ENCODE measurements at places on chromosomes 3 and 15. TPM values are rescaled to one million over a fixed set of nuclear protein-coding genes. Genes with fewer than 3 reads are reported as not detected.

RAB6B gene
- total RNA-seq, result 6.9 TPM

CCR3 gene
- not detected for total RNA-seq

RBP2 gene
- total RNA-seq, result not detected

ULK4 gene
- 6.6 TPM for total RNA-seq

MYZAP gene
- total RNA-seq, result not detected

OXSM gene
- total RNA-seq, result 8.7 TPM

ATP13A5 gene
- total RNA-seq, result not detected

RASGRP1 gene
- total RNA-seq, result 0.91 TPM

- H3K27me3 ChIP-seq, result no peaks in the 10 kb centered on the region
- H3K4me3 ChIP-seq, result no peak overlapping the region
- H3K27ac ChIP-seq, result no peak overlapping the region
- no peaks in the 10 kb centered on the region for H3K4me1 ChIP-seq
- no peak for DNase-seq
- H3K36me3 ChIP-seq, result no peaks in the 10 kb centered on the region
These were observed 45.7 kb upstream of the NLGN1 start for GRCh38 chr3:173351886-173352285.

- no peaks in the 10 kb centered on the region for H3K27me3 ChIP-seq
- no peaks in the 10 kb centered on the region for H3K36me3 ChIP-seq
- H3K27ac ChIP-seq, result peak overlapping the region; percentile 63
These were observed 16.9 kb downstream of the TCAIM start for GRCh38 chr3:44355362-44356033.

DNA sequence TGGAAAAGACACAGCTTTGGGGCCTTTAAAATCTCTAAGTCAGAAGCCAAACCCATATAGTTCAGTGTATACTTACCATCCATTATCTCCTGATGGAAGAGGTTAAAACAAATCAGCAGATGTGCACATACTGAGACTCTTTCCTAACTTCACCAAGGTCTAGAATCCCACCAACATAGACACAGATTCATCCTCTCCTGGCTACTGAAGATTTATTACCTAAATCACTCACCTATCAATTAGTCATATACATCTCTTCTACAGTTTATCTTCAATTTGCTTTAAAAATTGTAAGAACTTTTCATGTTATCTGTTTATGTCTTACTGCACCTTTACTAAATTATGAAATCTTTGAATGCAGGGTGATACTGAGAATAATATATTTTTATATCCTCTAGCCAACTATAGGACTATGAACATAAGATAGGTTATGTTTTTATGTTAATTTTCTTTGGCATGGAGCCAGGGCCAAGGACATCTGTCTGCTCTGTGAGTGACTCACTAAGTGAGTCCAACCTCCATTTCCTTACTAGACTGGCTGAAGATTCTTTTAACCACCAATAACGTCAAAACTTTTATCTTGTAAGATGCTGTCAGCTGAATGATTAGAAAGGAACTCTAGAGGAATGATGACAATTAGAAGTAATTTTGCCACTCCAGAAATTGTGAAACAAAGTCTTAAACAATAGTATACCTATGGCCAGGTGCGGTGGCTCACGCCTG is 397.6 kb downstream of the FOXP1 start:
- H3K27me3 ChIP-seq, result peaks cover 2% of the 10 kb centered on the region
- H3K27ac ChIP-seq, result no peak overlapping the region
- H3K4me3 ChIP-seq, result no peak overlapping the region

DNA sequence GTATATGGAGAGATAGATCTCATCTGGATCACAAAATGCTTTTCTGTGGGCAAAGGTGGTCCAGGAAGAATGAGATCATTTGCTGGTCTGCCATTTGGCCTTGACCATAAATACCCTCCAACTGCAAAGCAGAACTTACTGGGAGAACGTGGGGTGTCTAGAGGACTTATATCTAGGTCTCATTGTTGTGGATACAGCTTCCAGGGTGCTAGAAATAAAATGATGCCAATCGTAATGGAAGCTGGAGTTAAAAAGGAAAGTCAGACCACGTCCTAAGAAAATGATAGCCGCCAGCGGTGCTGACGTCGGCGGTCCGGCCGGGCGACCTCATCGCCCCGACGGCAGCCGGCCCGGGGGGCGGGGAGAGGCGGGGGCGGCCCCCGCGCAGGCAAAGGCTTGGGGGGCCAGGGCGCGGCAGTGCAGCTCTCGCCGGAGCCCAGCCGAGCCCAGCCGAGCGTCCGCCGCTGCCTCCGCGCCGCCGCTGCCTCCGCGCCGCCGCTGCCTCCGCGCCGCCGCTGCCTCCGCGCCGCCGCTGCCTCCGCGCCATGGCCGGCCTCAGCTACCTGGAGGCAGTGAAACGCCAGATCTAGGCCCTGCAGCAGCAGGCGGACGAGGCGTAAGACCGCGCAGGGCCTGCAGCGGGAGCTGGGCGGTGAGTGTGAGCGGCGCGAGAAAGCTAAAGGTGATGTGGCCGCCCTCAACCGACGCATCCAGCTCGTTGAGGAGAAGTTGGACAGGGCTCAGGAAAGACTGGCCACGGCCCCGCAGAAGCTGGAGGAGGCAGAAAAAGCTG is 89.5 kb downstream of the EOMES start:
- DNase-seq, result peak; percentile 57
- H3K4me1 ChIP-seq, result peaks cover 64% of the 10 kb centered on the region
- H3K27ac ChIP-seq, result peak overlapping the region; percentile 92
- H3K4me3 ChIP-seq, result peak overlapping the region; percentile 89

DNA sequence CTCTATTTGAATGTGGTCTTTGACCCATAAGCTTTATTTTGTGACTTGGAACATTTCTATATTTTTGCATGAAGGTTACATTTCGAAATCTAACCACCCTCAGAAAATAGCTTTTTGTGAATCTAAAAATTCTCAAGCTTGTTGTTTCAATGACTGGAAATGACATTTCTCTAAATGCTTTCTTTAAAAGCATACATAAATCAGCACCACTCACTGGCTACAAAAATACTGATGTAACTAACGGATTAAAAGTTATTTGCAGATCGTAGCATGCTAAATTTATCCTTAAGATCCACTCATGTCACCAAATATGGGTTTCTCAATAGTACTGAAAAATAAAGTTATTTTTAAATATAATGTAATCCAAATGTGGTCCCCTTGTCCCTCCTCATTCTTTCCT is 55.2 kb upstream of the ACAN start:
- peaks cover 22% of the 10 kb centered on the region for H3K27me3 ChIP-seq
- DNase-seq, result no peak
- peaks cover 46% of the 10 kb centered on the region for H3K4me1 ChIP-seq
- H3K4me3 ChIP-seq, result no peak overlapping the region
- H3K36me3 ChIP-seq, result peaks cover 6% of the 10 kb centered on the region

- H3K36me3 ChIP-seq, result no peaks in the 10 kb centered on the region
- no peaks in the 10 kb centered on the region for H3K27me3 ChIP-seq
- DNase-seq, result peak; percentile 56
- no peak overlapping the region for H3K27ac ChIP-seq
- H3K4me3 ChIP-seq, result no peak overlapping the region
These were observed 2.4 kb downstream of the ARHGEF3 start for GRCh38 chr3:56799251-56799882.

GRCh38 chr3:169604568-169604967 is 58.9 kb downstream of the MECOM start:
- H3K4me1 ChIP-seq, result no peaks in the 10 kb centered on the region
- DNase-seq, result no peak
- peaks cover 4% of the 10 kb centered on the region for H3K27me3 ChIP-seq
- no peak overlapping the region for H3K27ac ChIP-seq

- peaks cover 36% of the 10 kb centered on the region for H3K4me1 ChIP-seq
- H3K27me3 ChIP-seq, result peaks cover 4% of the 10 kb centered on the region
- DNase-seq, result no peak
These were observed 10.9 kb upstream of the STRIT1 start for GRCh38 chr3:155304394-155304793.

DNA sequence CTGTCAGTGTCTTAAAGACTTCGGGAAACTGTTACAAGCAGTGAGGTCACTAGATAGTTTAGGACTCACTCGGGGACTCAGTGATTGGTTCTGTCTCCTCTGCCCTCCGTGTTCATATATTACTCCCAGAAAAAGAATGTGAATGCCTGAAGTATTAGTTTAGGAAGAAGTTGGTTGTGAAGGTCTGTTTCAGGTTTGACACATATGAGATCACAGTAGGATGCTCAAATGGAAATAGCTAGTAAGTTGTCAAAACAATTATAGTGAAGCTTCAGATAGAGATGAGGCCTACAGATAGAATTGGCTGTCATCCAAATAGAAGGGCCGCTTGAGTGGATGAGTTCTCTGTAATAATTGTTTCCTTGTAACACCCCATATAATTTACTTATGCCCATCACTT is 172.6 kb downstream of the PLCL2 start:
- peaks cover 40% of the 10 kb centered on the region for H3K4me1 ChIP-seq
- peak; percentile 82 for DNase-seq
- H3K4me3 ChIP-seq, result no peak overlapping the region
- H3K27me3 ChIP-seq, result peaks cover 1% of the 10 kb centered on the region

GRCh38 chr3:43389388-43390254 is 103.3 kb downstream of the SNRK start:
- peaks cover 25% of the 10 kb centered on the region for H3K4me1 ChIP-seq
- H3K36me3 ChIP-seq, result peaks cover 9% of the 10 kb centered on the region
- H3K27me3 ChIP-seq, result no peaks in the 10 kb centered on the region
- DNase-seq, result no peak
- peak overlapping the region; percentile 38 for H3K27ac ChIP-seq

DNA sequence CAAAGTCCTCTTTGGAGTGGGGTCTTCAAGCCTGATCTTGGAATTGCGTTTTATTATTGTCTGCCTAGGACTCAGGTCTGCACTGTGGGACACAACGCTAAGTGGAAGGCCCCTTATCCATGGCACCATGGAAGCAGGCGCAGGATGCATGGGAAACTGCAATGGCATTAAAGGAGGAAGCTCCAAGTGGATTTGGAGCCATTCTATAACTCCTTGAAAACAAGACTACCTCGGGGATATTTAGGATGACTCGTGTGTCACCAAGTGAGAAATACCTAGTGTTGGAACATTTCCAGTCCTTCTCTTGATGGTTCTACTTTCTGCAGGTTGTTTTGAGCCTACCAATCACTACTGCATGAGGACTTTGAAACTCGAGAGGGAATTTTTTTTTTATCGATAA is 126.6 kb upstream of the ZBED2 start:
- no peak overlapping the region for H3K4me3 ChIP-seq
- H3K27me3 ChIP-seq, result no peaks in the 10 kb centered on the region
- no peak overlapping the region for H3K27ac ChIP-seq
- H3K36me3 ChIP-seq, result peaks cover 15% of the 10 kb centered on the region

DNA sequence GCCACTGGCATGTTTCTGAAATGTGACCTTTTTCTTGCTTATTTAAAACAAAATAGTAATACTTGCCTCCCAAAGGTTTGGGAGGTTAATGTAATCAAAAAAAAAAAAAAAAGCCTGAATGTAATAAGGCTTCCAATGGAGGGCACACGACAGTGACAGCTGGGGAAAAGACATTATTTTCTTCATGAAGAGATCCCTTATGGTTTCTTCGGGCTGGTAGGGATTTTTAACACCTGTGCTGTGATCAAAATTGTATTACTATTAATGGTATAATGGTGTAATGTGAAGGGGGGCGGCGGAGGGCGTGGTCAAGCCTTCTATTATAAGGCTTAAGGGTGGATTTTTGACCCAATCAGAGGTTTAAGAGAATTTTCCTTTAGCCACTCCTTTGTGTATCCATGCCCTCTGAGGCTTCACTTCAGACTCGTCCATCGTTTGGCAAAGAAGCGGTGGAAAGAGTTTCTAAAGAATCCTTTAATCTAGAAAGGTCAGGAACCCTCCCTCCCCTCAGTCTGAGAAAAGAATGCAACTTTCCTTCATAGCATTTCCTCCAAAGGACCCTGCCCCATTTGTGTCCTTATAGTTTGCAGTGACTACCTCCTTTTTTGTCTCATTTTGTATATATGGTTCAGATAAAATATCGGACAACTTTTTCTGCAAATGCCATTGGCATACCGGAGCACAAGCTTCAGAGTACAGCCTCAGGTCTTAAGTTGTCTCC is 89.5 kb upstream of the CHD2 start:
- H3K4me1 ChIP-seq, result peaks cover 50% of the 10 kb centered on the region
- DNase-seq, result peak; percentile 67
- H3K27me3 ChIP-seq, result no peaks in the 10 kb centered on the region
- peak overlapping the region; percentile 97 for H3K27ac ChIP-seq
- H3K4me3 ChIP-seq, result peak overlapping the region; percentile 85
- H3K36me3 ChIP-seq, result peaks cover 8% of the 10 kb centered on the region

DNA sequence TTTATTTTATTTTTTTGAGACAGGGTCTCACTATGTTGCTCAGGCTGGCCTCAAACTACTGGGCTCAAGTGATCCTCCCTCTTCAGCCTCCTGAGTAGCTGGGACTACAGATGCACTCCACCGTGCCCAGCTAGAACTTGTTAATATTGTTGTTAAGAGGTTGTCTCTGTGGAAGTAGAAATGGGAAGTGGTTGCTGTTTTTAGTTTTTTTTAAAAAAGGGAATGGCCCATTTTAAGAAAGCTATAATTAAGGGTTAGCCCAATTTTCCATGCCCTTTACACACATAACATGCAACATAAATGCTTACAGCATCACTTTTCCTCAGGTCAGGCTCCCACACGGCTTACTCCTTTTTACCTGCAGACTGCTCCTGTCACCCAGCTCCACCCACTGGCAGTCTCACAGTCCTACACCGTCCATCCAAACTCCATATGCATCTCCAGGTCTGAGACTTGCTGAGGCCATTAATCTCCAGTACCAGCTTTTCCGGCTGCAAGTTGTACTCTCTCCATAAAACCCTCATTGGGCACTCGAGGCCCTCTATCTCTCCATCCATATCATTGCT is 19.8 kb downstream of the MORC1 start:
- H3K36me3 ChIP-seq, result no peaks in the 10 kb centered on the region
- H3K27ac ChIP-seq, result no peak overlapping the region
- H3K27me3 ChIP-seq, result no peaks in the 10 kb centered on the region
- H3K4me1 ChIP-seq, result no peaks in the 10 kb centered on the region
- H3K4me3 ChIP-seq, result no peak overlapping the region
- DNase-seq, result no peak

- DNase-seq, result no peak
- H3K27me3 ChIP-seq, result no peaks in the 10 kb centered on the region
- no peaks in the 10 kb centered on the region for H3K36me3 ChIP-seq
- H3K27ac ChIP-seq, result no peak overlapping the region
- H3K4me1 ChIP-seq, result no peaks in the 10 kb centered on the region
These were observed 49.2 kb upstream of the NMD3 start for GRCh38 chr3:161171639-161172552.

DNA sequence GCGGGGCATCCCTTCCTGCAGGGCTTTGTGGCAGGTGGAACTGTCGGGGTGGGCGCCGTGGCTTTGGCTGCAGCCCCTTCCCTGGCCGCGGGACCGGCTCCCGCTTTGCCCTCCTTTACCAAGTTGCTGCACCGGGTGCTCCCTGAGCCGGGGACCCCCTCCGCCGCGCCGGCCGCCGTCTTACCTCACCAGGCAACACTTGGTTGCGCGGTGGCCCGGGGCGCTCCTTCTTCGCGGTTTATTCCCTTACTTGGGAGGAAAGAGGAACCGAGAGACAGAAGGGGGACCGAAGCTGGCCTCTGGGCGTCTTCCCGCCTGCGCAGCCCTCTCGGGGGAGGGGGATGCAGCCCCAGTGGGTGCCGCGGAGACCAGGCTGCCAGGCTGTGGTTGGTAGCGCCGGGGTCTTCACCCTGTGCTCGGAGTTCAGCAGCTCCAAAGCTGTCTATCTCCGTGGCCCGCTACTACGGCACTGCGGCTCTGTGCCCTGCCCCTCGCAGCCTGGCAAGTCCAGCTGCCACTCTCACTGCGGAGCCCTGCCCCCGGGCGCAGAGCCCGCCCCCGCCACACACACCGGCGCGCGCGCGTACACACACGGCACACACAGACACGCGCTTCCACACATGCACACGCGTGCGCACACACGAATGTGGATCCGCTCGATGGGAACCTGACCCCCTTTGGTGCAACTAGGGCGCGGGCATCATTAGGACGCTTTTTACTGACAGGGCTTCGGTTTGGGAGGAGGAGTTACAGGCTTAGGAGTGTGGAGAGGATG is at the start of gene DGKG:
TSS of gene DGKG (minus strand) at position 473 of the 775 bp plus-strand sequence. CDS start 41,775 bp downstream, outside the sequence.
- H3K4me1 ChIP-seq, result peaks cover 11% of the 10 kb centered on the region
- peaks cover 38% of the 10 kb centered on the region for H3K27me3 ChIP-seq
- no peak within 1 kb of the TSS for H3K4me3 ChIP-seq
- no peak within 1 kb of the TSS for H3K27ac ChIP-seq
- H3K36me3 ChIP-seq, result no peaks in the 10 kb centered on the region

All from HFFc6 (cell line).